ENCODE measurements at places on chromosomes 4 and X.

- no peak overlapping the region for H3K4me3 ChIP-seq
- no peaks in the 10 kb centered on the region for H3K27me3 ChIP-seq
- DNase-seq, result peak; percentile 6
- no peaks in the 10 kb centered on the region for H3K36me3 ChIP-seq
- no peaks in the 10 kb centered on the region for H3K4me1 ChIP-seq
Observed at GRCh38 chr4:5365071-5366008, 314.1 kb downstream of the STK32B start.

DNA sequence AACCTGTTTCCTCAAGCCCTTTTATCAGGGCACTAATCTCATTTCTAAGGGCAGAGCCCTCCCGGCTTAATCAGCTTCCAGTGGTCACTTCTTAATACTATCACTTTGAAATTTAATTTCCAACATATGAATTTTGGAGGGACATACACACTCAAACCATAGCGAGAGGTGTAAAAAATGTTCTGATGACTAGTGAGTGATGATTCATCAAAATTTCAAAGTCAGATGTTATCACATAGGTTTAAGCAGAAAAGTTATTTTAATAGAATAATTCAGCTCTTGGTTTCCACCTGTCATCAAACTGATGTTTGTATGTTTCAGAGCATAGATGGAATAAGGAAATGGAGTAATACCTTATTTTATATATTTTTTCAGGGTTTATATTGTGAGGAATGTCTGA is 161.9 kb downstream of the TLL1 start:
- H3K4me3 ChIP-seq, result no peak overlapping the region
- DNase-seq, result no peak
- H3K4me1 ChIP-seq, result no peaks in the 10 kb centered on the region

- DNase-seq, result no peak
- peaks cover 2% of the 10 kb centered on the region for H3K4me1 ChIP-seq
- H3K4me3 ChIP-seq, result no peak overlapping the region
- H3K27me3 ChIP-seq, result peaks cover 70% of the 10 kb centered on the region
- no peaks in the 10 kb centered on the region for H3K36me3 ChIP-seq
Observed at GRCh38 chr4:13528821-13529127, 15.5 kb downstream of the NKX3-2 start.

- DNase-seq, result no peak
- no peaks in the 10 kb centered on the region for H3K27me3 ChIP-seq
- no peak overlapping the region for H3K4me3 ChIP-seq
- no peaks in the 10 kb centered on the region for H3K4me1 ChIP-seq
- no peak overlapping the region for H3K27ac ChIP-seq
Observed at GRCh38 chr4:120158046-120158445, 91.4 kb upstream of the MAD2L1 start.

DNA sequence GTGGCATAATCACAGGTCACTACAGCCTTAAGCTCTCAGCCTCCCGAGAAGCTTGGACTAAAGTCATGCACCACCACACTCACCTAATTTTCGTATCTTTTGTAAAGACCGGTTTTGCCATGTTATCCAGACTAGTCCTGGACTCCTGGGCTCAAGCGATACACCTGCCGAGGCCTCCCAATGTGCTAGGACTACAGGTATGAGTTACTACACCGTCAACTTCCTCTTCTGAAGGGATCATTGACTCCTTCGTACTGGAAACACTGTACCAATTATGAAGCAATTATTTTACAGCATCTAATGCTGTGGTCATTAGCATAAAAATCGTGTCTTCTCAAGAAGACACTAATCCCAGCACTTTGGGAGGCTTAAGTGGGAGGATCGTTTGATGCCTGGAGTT is 35.2 kb downstream of the PDS5A start:
- no peaks in the 10 kb centered on the region for H3K4me1 ChIP-seq
- H3K36me3 ChIP-seq, result peaks cover 25% of the 10 kb centered on the region
- no peak for DNase-seq
- H3K4me3 ChIP-seq, result no peak overlapping the region

DNA sequence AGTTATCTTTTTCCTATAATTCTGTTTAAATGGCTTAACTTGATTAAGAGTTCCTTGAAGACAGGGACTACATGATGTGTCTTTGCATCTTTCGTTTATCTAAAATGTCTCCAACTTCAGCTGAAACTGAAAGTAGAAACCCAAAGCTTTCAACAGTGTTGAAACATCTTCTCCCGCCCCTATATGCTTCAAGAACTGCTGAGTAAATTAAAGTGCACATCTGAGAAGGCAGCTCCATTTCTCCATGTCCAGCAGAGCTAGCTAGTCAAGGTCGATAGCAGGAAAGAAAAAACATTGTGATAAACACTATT is 185.7 kb upstream of the TBL1X start:
- no peaks in the 10 kb centered on the region for H3K36me3 ChIP-seq
- no peaks in the 10 kb centered on the region for H3K27me3 ChIP-seq
- peaks cover 4% of the 10 kb centered on the region for H3K4me1 ChIP-seq
- no peak overlapping the region for H3K4me3 ChIP-seq
- DNase-seq, result no peak
- H3K27ac ChIP-seq, result no peak overlapping the region

- H3K27ac ChIP-seq, result no peak overlapping the region
- no peak for DNase-seq
- no peaks in the 10 kb centered on the region for H3K4me1 ChIP-seq
Observed at GRCh38 chr4:167177925-167178324, 56.4 kb downstream of the SPOCK3 start.

- DNase-seq, result no peak
- no peak overlapping the region for H3K4me3 ChIP-seq
- no peak overlapping the region for H3K27ac ChIP-seq
- H3K4me1 ChIP-seq, result no peaks in the 10 kb centered on the region
- no peaks in the 10 kb centered on the region for H3K27me3 ChIP-seq
Observed at GRCh38 chr4:71559957-71560571, 221.2 kb downstream of the SLC4A4 start.

DNA sequence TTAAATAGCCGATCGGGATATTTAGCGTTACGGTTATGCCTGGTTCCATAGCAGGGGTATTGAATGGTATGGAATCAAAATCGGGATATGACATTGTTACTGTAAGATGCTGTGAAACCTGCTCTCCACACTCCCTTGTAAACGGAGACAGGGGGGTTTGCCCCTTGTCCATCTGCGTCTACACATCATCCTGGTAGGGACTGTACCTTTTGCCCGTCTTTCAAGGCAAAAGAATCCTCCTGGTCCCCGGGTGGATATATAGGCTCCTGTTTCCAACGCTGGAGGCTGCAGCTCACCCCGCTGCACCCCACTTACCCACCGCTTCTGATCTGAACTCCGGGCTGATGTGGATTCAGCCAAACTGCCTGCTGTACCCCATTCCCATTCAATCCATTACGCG is 189.1 kb downstream of the SHOX start:
- DNase-seq, result no peak
- no peaks in the 10 kb centered on the region for H3K36me3 ChIP-seq
- no peak overlapping the region for H3K4me3 ChIP-seq
- H3K4me1 ChIP-seq, result no peaks in the 10 kb centered on the region

- DNase-seq, result no peak
- H3K4me1 ChIP-seq, result peaks cover 6% of the 10 kb centered on the region
- no peaks in the 10 kb centered on the region for H3K27me3 ChIP-seq
Observed at GRCh38 chr4:6855692-6856297, 53.8 kb upstream of the TBC1D14 start.

- H3K27me3 ChIP-seq, result no peaks in the 10 kb centered on the region
- no peak for DNase-seq
- H3K36me3 ChIP-seq, result no peaks in the 10 kb centered on the region
- H3K27ac ChIP-seq, result no peak overlapping the region
- H3K4me3 ChIP-seq, result no peak overlapping the region
- H3K4me1 ChIP-seq, result no peaks in the 10 kb centered on the region
Observed at GRCh38 chr4:153428941-153429475, 37.2 kb upstream of the TMEM131L start.

DNA sequence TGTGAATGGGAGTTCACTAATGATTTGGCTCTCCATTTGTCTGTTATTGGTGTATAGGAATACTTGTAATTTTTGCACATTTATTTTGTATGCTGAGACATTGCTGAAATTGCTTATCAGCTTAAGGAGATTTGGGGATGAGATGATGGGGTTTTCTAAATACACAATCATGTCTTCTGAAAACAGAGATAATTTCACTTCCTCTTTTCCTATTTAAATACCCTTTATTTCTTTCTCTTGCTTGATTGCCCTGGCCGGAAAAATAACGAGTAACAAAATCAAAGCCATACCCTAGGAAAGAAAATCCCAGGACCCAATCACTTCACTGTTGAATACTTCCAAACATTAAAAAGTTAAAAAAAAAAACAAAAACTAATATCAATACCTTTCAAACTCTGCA is 67.7 kb upstream of the UGT2B4 start:
- no peaks in the 10 kb centered on the region for H3K4me1 ChIP-seq
- no peak overlapping the region for H3K27ac ChIP-seq

DNA sequence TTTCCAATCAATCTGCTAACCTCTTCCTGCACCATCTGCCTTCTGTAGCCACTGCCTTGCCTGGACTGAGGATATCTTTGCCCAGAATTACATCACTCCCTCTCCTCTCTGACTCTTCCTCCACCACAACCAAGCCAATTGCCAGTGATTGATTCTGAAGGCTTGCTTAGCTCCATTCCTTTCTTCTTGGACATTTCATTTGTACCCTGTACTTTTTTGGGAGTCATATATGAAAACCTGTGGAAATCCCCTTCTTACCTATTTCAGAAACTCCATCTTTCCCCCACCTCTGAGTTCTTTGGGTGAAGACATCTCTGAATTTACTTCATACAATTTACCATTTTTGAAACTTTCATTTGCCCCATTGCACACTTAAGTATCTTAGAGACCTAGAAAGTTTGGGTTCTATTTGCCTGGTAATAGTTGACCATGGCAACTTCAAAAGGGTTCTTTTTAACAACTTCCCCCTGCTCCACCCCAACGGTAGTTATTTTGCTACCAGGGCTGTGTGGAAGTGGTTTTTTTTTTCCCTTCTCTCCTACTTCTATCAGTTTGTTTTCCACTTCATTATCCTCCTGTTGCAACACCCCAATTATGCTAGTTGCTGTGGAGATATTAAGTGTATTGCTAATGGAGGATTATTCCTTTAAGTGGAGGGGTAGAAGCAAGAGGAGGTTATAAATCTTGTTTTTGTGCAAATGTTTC is 14.3 kb downstream of the SGMS2 start:
- H3K4me1 ChIP-seq, result no peaks in the 10 kb centered on the region
- H3K4me3 ChIP-seq, result no peak overlapping the region
- no peaks in the 10 kb centered on the region for H3K36me3 ChIP-seq

GRCh38 chr4:4443821-4444220 is 56.9 kb downstream of the NSG1 start:
- H3K36me3 ChIP-seq, result no peaks in the 10 kb centered on the region
- H3K4me1 ChIP-seq, result no peaks in the 10 kb centered on the region
- H3K4me3 ChIP-seq, result no peak overlapping the region
- no peaks in the 10 kb centered on the region for H3K27me3 ChIP-seq
- no peak overlapping the region for H3K27ac ChIP-seq

DNA sequence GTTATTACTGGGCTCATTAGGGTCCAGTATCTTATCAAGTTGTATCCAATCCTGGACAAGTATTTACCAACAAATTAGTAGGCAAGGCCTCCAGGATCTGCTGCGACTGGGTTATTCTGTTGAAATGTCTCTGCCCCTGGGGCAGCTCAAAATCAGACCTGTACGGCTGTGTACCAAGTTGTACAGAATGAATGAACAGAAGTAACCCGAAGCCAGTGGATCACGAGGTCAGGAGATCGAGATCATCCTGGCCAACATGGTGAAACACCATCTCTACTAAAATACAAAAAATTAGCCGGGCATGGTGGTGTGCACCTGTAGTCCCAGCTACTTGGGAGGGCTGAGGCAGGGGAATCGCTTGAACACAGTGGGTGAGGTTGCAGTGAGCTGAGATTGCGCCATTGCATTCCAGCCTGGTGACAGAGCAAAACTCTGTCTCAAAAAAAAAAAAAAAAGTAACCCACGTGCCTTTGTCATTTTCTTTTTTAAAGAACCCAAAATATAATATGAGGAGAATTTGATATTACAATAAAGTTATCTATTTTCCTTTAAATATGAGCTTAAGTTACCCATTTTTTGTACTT is 127.3 kb downstream of the CBR4 start:
- no peak for DNase-seq
- no peak overlapping the region for H3K4me3 ChIP-seq
- H3K4me1 ChIP-seq, result no peaks in the 10 kb centered on the region
- peaks cover 23% of the 10 kb centered on the region for H3K36me3 ChIP-seq
- H3K27ac ChIP-seq, result no peak overlapping the region

GRCh38 chr4:122434285-122434684 is 22.2 kb downstream of the IL2 start:
- no peak overlapping the region for H3K27ac ChIP-seq
- H3K36me3 ChIP-seq, result no peaks in the 10 kb centered on the region
- no peak overlapping the region for H3K4me3 ChIP-seq
- no peaks in the 10 kb centered on the region for H3K4me1 ChIP-seq

GRCh38 chrX:14051416-14051815 is 21.7 kb upstream of the GEMIN8 start:
- H3K4me3 ChIP-seq, result no peak overlapping the region
- no peak for DNase-seq
- H3K36me3 ChIP-seq, result no peaks in the 10 kb centered on the region
- H3K4me1 ChIP-seq, result no peaks in the 10 kb centered on the region
- H3K27me3 ChIP-seq, result no peaks in the 10 kb centered on the region

DNA sequence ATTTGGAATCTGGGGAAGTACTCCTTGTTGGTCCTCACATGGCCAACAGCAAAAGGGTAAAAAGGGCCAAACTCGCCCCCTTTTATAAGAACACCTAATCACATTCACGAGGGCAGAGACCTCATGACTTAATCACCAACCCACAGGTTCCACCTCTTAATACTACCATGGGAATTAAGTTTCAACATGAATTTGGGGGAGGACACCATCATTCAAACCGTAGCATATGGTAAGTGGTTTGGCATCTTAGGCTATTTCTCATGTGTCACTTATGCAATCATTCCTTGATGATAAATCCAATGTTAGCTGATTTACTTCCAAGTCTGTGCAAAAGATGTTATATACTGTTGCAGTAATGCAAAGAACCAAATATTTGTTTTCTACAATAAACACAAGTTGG is 302.9 kb upstream of the FAM241A start:
- H3K4me1 ChIP-seq, result no peaks in the 10 kb centered on the region
- no peak overlapping the region for H3K4me3 ChIP-seq
- H3K27me3 ChIP-seq, result no peaks in the 10 kb centered on the region

- H3K4me3 ChIP-seq, result no peak overlapping the region
- no peak for DNase-seq
- peaks cover 2% of the 10 kb centered on the region for H3K36me3 ChIP-seq
- peaks cover 3% of the 10 kb centered on the region for H3K4me1 ChIP-seq
- no peaks in the 10 kb centered on the region for H3K27me3 ChIP-seq
Observed at GRCh38 chr4:77073106-77073809, 2.5 kb downstream of the CCNI start.

DNA sequence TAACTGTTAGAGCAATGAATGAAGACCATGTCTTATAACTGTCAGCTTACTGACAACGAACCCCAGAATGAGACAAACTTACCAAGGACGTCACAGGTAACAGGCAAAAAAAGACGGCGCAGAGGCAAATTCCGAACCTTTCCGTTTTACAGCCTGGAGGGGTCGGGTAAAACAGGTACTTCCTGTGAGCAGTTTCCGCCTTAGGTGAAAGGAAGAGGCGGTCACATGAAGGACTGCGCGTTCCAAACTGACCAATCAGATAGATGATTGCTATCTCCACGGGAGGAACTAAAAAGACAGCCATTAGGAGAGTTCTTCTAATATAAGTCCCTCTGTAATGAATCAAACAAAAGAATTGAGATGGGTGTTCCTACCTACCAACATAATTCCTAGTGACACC is at the start of gene COX7B2:
COX7B2 (minus strand) TSS at position 168 of the 400 bp plus-strand sequence. CDS start 174,053 bp downstream, outside the sequence.
- H3K4me1 ChIP-seq, result no peaks in the 10 kb centered on the region
- H3K27ac ChIP-seq, result no peak within 1 kb of the TSS
- H3K36me3 ChIP-seq, result no peaks in the 10 kb centered on the region
- DNase-seq, result no peak
- H3K27me3 ChIP-seq, result no peaks in the 10 kb centered on the region

GRCh38 chr4:28388471-28388870 is 1527.8 kb downstream of the STIM2 start:
- H3K36me3 ChIP-seq, result no peaks in the 10 kb centered on the region
- no peak for DNase-seq
- H3K4me1 ChIP-seq, result no peaks in the 10 kb centered on the region

Measured in neuronal stem cell (in vitro differentiated cells).